IMR-90 (cell line): ENCODE measurements at places on chromosomes 7 and 10. TPM values are rescaled to one million over a fixed set of nuclear protein-coding genes. Genes with fewer than 3 reads are reported as not detected.

The HHEX gene
- total RNA-seq = 2.3 and 4.4 TPM in 2 replicates

The CTBP2 gene
- total RNA-seq = 74.2 and 81.0 TPM in 2 replicates

DNA sequence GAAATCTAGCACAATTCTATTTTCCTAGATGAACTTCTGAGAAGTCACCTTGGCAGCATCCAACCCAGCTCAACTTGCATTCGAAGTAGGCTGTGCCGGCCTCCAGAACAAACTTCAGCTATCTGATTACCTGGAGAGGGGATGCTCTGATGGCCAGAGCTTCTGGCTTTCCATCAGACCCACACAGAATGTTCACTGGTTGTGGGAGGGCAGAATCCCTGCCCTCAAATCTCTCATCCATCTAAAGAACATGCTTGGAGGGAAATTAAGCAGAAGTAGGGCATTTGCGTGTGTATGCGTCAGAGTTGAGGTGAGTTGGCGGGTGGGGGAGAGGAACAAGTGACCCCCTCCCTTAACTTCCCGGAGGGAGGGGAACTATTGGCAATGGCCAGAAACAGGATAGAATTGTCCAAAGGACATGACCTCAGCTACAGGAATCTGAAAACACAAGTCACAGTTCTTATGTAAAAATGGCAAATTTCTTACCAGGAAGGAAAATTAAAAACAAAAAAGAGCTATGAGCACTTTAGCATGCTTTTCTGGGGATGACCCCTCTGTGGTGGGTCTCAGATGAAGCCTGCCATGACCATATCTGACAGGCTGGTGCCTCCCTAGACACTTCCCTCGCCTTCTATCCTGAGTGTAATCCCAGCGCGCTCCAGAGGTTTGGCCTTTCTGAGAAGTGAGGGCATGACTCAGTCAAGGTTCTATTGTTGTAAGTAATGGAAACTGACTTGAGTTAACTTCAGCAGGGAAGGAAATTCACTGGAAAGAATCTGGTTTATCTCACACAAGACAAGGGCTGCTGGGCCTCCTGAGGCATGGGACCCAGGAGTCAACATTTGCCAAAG is 278.8 kb downstream of the RPS24 start:
- DNase-seq = peak; percentile 40

- DNase-seq = no peak
These were observed 130.4 kb downstream of the MAD1L1 start for GRCh38 chr7:2102375-2102723.

The NUTM2E gene
- total RNA-seq = not detected in 2 replicates

DNA sequence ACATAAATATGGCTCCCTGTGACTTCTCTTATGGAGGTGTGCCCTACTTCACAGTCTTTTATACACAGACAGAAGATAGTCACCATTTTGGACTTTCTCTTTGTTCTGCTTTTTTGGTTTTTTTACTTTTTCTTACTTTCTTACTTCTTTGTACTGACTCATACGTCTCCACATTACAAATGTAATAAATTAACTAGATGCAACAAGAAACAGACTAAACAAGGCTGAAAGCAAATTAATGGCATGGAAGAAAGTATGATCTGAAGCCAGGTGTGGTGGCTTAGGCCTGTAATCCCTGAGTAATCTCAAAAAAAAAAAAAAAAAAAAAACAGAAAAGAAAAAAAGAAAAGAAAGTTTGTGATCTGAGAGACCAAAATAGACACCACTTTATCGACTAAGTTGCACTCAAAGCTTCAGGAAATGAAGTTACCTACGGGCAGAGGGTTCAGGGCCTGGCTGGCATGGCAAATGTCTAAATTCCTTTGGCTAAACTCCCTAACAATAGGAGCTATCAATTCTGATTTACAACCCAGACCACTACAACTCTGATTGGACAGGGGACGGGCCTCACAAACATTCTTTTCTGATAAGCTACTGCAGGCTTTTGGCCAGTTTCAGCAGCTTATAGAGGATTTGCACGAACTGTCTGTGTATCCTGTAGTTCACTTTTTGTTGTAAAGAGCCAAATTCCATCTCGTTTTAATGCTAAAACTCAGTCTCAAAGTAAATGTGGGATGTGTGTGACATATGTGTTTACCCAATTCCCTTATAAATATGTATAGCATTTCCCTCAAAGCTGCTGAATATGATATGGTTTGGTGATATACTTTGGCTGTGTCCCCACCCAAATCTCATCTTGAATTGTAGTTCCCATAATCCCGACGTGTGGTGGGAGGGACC is 129.1 kb downstream of the SEPTIN14 start:
- DNase-seq = peak; percentile 6

- DNase-seq = peak; percentile 56
These were observed 42.8 kb downstream of the TBXAS1 start for GRCh38 chr7:139871820-139872219.

GRCh38 chr7:76121044-76121443 is 73.1 kb downstream of the MDH2 start:
- no peak for DNase-seq

The OPN4 gene
- not detected in 2 replicates for total RNA-seq

GRCh38 chr7:79770063-79770462 is 316.6 kb upstream of the MAGI2 start:
- DNase-seq = no peak

DNA sequence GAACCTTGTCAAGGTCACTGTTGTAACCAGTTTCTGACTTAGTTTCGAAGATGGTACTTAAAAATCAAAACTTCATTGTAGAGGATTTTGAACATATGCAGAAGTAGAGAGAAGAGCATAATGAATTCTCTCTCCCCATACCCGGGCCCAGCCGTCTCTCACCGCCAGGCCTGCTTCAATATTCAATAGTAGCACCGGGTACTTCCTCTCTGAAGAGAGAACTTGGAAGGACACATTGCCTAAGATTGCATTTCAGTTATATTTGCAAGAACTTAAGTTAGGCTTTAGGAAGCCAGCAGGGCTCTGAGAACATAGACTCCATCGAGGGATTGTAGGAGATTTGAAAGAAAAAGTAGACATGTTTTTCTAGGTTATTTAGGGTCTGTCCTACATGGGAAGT is 19.1 kb downstream of the LMTK2 start:
- no peak for DNase-seq

- DNase-seq = no peak
These were observed 45.5 kb downstream of the UBE2H start for GRCh38 chr7:129907122-129907736.

The TAS2R41 gene
- total RNA-seq = not detected in 2 replicates

The H2BK1 gene
- total RNA-seq = not detected in 2 replicates

DNA sequence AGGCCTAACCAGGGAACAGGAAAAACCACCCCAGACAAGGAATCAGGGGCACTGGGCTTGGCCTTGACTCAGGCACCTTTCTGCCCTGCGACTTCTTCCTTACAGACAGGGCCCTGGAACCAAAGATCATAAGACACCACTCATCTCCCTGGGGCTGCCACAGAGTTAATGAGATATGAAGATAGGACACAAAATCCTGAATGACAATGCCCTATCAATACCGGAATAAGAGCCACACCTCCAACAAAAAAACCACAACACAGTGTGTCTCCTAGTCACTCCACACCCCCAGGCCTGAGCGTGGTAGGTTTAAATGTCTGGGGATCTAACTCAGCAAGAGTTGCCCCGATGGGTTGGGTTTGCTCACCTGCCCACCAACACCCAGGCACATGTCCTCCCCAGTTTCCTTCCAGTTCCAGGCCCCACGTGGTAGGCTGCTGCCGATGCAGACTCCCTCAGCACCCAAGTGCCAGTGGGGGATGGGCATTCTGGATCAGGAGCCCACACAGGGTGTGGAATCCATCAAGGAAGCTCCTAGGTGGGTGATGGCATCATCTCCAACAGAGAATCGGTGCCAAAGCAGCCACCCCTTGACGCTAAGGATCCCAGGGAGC is 3.9 kb downstream of the DLG5 start:
- DNase-seq = no peak

The CLDN4 gene
- 2.9 and 3.9 TPM in 2 replicates for total RNA-seq

The STAM gene
- 22.9 and 31.9 TPM in 2 replicates for total RNA-seq

The SNCG gene
- 10.6 and 11.9 TPM in 2 replicates for total RNA-seq

- DNase-seq = peak; percentile 96
These were observed 62.4 kb upstream of the MKRN1 start for GRCh38 chr7:140541513-140542227.

The SPDYE16 gene
- total RNA-seq = not detected in 2 replicates

DNA sequence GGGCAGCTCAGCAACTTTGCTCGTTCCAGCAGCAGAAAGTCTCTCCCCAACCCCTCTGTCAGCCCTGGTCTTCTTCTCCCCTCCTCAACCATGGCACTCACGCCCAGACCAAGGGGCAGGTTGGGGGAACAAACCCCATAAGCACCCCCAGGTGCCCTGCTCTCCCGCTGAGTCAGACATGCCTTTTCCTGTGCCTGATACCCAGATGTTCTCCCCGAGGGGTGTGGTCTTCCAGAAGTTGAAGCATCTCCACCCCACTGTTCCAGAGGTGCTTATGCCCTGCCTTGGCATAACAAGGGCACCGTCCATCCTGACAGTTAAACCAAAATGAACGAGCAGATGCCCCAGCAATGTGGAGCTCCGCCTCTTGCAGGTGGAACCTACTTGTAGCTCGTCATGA is 67.1 kb downstream of the C10orf143 start:
- DNase-seq = no peak

GRCh38 chr10:5963591-5963990 is 13.8 kb downstream of the IL15RA start:
- DNase-seq = no peak

GRCh38 chr7:55827577-55827976 is 35.0 kb downstream of the SEPTIN14 start:
- DNase-seq = no peak

- no peak for DNase-seq
These were observed 9.4 kb downstream of the NXPH1 start for GRCh38 chr7:8442814-8443304.

GRCh38 chr7:70334871-70335270 is 736.6 kb downstream of the AUTS2 start:
- no peak for DNase-seq

- DNase-seq = no peak
These were observed 39.9 kb downstream of the SLC26A4 start for GRCh38 chr7:107700570-107700969.

The LIPF gene
- total RNA-seq = not detected in 2 replicates

DNA sequence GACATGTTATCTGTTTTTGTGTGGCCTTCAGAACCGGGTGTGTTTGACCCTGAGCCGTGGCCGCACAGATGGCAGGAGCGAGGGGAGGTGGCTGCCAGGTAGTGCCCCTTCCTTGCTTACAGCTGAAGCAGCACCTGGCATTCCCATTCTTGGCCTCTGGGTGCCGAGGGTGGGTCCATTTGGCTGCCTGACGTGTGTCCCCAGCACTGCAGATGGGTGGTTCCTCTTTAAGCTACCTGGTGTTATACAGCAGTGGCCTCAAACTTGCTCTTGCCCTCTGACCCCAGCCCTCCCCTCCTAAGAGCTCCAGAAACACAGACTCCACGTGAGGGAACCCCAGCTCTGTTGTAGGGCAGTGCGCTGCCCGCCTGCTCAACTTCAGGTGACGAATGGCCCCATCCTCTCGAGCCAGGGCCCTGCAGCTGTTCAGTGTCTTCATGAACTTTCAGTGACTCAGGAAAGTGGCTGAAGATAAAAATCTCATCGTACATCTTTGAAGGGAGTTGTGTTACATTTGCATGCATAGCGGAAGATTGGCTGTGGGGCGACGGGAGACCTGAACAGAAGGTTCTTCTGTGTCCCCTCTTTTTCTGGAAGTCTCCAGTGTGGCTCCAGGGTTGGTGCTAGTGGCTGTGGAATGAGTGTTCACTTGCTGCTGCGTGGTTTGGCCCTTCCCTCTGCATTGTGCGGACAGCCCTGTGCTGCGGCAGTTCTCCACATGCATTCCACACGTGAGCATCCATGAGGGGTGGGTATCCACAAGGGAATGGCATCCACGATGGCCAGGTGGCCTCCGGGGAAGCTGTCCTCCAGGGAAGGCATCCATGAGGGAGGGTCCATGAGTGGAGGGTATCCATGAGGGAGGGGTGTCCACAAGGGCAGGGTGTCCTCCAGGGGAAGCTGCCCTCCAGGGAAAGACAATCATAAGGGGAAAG is 91.6 kb downstream of the INPP5A start:
- no peak for DNase-seq

- peak; percentile 65 for DNase-seq
These were observed 287.2 kb downstream of the HGF start for GRCh38 chr7:81482600-81483186.

DNA sequence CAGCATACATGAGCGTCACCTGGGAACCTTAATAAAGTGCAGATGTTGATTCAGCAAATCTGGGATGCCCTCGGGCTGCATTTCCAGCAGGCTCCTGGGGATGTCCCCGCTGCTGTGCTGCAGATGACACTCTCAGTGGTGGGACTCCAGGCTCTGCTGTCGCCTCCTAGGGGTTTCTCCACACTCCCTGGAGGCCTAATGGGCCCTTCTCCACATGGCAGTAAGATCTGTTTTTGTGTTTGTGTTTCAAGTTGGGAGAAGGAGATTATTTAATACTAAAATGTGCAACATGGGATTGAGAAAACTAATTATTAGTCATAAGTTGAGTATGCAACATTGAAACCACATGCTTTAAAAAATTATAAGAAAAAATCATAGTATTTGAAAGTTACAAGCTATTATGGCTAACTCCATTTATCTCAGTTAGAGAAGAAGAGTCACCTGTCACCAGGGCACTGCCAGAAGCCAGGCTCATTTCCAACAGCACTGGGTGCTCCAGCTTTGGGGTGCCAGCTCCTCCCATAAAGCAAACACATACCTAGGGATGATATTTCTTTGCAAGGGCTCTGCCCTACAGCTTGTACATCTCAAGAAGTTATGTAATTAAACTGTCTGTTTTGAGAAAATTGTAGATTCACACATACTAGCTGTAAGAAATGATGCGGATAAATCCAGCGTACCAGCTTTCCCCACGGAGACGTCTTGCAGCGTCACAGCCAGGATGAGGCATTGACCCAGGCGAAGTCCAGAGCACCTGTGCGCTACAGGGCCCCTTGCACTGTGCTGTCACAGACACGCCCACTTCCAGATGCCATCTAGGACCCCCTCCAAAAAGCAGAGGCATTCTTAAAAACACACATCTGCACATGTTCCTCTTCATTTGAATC is 106.4 kb downstream of the EGFR start:
- DNase-seq = no peak

The BMPER gene
- total RNA-seq = 7.5 and 7.9 TPM in 2 replicates

- no peak for DNase-seq
These were observed 30.1 kb downstream of the LDB3 start for GRCh38 chr10:86698207-86698940.

DNA sequence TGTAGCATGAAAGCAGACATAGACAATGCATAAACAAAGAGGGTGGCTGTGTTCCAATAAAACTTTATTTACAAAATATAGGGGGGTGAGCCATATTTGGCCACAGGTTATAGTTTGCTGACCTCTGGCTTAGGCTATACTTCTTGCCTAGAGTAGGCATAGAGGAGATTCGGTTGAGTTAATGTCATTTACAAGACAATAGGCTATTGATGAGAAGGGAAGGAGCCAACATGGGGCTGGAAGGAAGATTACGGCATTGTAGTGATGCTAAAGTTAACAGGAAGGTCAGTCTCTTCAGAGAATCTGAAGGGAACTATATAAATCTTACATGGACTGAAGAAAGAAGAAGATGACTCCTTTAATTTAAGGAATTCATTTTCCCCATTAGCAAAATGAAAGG is 463.5 kb downstream of the HTR7 start:
- DNase-seq = no peak

The PPP1R17 gene
- total RNA-seq = not detected in 2 replicates

GRCh38 chr7:27647046-27647445 is 15.6 kb downstream of the HIBADH start:
- DNase-seq = peak; percentile 82
